ENCODE measurements at places on chromosomes 1 and 21.
A peak's percentile ranks its signal among the peaks of the same experiment; 100 is the strongest.

DNA sequence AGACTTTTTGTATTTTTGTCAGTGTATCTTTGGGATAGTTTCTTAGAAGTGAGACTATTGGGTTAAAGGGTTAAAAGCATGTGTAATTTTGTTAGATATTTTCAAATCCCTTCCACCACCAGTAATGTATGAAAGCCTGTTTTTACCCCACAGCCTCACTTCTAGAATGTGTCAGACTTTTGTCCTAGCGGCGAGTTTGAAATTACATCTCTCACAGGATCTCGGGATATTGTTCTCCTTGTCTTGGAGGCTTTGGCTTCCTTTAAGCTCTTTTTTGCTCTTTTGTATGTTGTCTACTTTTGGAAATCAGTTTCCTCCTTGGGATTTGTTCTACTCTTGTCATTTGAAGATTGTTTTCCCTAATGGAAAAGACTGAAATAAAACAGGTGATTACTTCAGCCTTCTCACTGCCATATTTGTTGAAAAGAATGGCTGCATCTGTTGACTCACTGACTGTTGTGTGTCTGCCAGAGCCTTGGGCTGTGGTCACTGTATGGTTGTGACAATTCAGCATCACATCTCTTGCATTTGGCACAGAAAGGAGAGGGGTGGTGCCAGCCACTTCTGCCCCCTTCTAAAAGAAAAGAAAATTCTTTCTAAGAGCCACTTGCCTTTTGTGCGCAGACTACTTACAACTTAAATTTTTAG, 22.6 kb downstream of the ST3GAL3 start:
- no peak for DNase-seq

GRCh38 chr1:219826290-219826689, 102.1 kb downstream of the SLC30A10 start:
- DNase-seq, result no peak

GRCh38 chr1:190809312-190809711, 331.6 kb upstream of the BRINP3 start:
- DNase-seq, result no peak

DNA sequence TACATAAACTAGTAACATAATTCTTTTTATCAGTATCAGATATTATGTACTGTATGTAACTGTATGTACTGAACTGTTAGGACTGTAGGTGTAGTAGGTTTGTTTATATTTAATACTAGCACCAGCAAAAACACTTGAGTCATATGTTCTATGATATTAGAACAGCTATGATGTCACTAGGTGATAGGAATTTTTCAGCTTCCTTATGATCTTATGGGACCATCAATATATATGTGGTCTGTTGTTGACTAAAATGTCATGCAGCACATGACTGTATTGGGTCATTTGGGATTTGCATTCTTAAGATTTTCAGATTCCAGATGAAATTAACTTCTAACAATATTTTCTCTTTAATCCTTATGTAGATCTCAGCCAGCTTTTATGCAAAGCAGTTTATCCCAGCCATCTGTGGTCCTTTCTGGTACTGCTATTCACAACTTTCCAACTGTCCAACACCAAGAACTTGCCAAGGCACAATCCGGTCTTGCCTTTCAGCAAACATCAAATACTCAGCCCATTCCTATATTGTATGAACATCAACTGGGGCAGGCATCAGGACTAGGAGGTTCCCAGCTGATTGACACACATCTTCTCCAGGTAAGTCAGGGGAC, 38.3 kb upstream of the MYOCOS start:
- DNase-seq, result no peak

- DNase-seq, result no peak
Observed at GRCh38 chr1:10187026-10187334, 23.4 kb upstream of the KIF1B start.

DNA sequence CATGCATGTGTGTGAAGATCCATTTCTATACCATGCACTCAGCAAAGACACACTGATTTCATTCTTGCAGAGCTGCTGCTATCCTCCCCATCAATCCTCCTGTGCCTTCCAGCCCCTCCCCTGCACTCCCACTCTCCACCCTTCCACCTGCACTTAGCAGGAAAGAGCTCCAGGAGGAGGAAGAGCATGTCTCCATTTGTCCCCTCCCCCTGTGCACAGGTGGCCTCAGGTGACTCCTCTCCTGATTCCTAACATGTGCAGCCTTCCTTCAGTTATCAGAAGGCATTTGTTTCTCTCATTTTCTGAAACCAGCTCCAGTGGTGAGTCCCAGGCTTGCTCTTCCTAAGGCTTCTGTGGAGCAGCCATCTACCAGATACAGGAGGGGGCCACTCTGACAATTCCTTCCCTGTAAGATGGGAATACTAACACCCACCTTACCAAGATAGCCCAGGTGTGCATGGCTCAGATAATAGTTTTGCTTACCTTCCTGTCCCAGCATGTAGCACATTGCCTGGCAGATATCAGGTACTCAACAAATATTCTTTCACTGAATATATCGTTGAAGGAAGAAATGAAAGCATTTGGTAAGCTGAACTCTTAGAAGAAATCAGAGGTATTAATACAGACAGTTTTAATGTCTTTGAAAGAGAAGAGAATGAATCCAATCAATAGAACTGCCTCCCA, 21.9 kb upstream of the FAM3B start:
- DNase-seq, result no peak

- no peak for DNase-seq
Observed at GRCh38 chr1:187654635-187655034, 825.9 kb downstream of the PLA2G4A start.

- DNase-seq, result no peak
Observed at GRCh38 chr1:206887701-206888100, 9.5 kb upstream of the IL24 start.

DNA sequence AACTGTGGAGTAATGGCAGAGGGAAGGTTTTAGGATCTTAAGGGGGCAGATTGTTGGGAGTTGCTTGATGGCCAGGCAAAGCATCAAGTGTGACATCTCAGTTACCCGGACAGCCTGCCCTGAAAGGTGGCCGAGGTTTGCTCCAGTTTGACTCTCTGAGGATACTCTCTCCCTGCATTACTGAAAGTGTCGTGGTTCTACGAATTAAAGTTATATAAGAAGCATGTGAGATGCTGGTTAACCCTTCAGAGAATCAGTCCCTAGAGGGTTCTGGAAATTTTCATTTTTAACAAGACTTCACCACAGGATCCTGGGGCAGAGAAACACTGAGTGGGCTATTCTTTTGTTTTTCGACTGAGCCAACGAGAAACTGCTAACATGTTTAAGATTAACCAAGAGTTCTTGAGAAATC, 689 bp upstream of the ZNF644 start:
- DNase-seq, result no peak

DNA sequence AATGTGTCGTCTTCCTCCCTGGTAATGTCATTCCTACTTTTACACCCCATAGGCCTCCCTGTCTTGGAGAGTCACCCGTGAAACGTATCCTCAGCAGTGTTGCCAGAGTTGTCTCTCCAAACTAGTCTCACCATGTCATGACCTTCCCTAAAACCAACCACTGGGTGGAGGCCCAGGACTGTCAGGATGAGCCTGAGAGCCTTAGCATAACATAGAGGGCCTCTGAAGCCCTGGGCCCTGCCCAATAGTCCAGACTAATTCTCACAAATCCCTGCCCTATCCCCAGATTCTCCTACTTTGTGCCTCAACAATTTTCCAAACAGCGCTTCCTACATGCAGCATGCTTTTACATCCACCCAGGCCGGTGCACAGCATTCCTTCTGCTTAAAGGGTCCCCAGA, 29.3 kb upstream of the HSD3B1 start:
- DNase-seq, result no peak

DNA sequence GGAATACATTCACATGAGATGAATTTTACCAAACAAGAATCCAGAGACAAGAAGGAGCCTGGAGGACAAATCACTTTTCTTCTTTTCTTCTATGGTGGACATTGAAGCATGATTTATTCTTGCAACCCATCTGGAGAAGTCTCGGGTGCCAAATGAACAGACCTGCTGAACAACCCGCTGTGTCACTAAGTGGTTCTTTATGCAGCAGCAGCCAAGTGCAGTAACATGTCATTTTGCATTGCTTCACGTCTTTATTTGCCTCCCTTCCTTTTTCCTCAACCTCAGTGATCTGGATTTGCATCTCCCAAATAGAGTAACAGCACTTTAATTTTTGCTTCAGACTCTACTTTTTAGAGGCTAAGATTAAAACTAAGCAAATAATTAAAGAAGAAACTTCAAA, 50.0 kb upstream of the TENT5C start:
- no peak for DNase-seq

DNA sequence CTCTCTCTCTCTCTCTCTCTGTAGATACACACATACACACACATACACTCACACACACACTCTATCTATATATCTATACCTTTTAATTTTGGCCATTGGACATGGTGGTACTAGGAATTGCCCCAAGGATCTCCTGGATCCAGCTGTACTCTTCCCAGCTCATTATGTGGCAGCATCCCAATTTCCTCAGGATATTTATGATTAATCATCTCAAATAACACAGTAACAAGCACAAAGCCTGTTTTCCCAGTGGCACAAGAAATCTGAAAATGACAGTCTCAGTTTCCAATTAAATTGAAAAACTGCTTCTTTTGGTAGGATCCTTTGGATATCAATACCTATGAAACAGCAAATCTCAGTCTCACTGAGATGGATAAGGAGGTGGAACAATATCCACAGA, 27.6 kb downstream of the S100A10 start:
- DNase-seq, result no peak

DNA sequence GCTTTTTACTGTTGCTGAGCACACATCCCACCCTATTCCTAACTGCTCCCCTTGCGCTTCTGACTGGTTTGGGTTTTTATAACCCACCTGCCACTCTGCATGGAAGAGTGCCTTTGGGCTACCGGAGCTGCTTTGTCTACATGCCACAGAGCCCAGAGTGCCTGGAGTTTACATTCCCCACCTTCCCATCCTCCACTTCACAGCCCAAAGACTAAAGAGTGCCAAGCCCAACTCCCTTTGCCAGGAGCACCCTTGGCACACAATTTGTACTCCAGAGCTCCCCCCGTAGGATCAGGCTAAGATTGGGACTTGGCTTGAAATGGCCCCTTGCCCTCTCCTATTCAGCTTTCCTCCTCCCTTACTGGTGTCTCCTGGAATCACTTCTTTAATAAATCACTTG, 63.3 kb downstream of the LHX9 start:
- no peak for DNase-seq

GRCh38 chr1:66083003-66083402, 290.3 kb downstream of the PDE4B start:
- no peak for DNase-seq

- DNase-seq, result no peak
Observed at GRCh38 chr21:25457411-25457810, 149.9 kb downstream of the MRPL39 start.

- no peak for DNase-seq
Observed at GRCh38 chr1:39859859-39860812, 23.2 kb downstream of the TRIT1 start.

DNA sequence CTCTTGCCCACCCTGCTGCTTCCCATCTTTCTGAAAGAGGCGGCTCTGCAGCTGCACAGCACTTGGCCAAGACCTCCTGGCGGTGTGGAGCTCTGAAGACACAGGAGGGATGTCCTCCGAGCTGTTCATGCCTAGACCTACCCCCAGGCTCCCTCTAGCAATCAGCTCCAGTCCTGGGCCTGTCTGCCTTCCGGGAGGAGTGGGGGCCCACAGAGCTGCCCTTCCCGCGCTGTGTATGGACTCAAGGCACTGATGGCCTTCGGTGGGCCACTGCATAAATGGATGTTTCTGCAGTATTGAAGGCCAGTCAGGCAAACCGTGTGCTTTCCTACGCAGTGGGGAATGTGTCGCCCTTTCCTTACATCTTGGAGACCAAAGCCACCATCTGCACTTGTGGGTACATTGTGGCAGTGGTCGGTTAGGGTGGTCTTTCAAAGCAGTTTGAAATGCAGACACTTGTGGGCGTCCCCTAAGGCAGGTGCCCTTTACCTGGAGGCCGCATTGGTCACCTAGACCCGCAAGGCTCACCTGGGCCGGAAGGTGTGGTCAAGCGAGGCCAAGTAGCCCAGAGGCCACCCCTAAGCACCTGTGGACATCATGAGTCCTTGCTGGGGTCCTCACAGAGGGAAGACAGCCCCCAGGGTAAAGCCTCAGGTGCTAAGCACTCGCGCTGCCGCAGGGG, 912 bp upstream of the PKNOX1 start:
- DNase-seq, result no peak

GRCh38 chr21:45283611-45284455, 3.9 kb downstream of the POFUT2 start:
- DNase-seq, result no peak

DNA sequence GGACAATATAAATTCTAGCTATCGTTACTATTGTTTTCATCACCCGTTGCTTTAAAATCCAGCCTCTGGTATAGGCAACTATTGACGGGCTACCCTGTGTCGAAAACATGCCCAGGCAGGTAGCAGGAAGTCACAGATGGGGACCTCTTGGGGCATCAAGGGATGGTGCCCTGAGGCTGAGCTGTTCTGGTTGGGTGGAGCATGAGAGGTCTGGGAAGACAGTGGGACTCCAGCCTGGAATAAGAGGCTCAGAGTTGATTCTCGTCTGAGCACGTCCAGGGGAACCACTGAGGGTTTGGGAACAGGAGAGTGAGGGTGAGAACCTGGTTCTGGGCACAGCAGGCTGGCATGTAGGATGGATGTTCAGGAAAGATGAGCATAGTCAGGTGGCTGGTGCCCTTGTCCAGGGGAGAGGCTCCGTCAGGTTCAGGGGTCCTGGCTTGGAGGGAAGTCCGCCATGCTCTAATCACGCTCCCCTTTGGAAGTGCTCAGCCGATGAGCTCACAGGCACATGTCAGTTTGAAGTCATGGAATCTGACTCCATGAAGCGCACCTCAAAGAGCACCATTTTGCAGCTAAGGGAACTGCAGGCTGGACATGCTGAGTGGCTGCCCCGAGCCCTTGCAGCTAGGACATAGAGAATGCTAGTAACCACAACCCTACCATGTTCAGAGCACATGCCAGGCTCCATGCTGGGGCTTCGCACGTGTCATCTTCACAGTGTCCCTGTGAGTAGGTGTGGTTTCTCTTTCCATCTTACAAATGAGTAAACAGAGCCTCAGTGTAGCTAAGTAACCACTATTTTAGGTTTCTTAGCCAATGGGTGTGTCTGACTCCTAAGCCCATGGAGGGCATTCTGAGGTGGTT, 21.0 kb downstream of the PCSK9 start:
- peak; percentile 14 for DNase-seq

DNA sequence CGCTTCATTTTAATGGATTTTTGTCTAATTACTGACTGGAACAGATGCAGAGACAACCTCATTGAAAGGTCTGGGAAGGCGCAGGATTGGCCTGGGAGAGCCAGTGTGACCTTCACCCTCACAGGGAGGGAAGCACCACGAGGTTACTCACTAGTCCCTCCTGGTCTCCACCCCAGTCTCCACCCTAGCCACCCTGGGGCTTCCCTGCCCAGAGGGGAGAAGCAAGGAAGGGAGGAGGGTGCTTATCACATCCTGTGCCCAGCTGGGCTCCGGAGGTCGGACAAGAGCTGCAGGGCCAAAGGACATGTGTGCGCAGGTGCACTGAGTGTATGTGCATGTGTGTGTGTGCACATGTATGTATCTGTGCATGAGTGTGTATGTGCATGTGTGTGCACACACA, 220.1 kb upstream of the VAMP3 start:
- DNase-seq, result no peak

Measured in stimulated activated CD8-positive, alpha-beta memory T cell treated with anti-CD3 and anti-CD28 coated beads, Interleukin-15, amount 100 ng/mL, for 48 hours (primary cell).